ENCODE measurements at places on chromosomes 13 and 19.

DNA sequence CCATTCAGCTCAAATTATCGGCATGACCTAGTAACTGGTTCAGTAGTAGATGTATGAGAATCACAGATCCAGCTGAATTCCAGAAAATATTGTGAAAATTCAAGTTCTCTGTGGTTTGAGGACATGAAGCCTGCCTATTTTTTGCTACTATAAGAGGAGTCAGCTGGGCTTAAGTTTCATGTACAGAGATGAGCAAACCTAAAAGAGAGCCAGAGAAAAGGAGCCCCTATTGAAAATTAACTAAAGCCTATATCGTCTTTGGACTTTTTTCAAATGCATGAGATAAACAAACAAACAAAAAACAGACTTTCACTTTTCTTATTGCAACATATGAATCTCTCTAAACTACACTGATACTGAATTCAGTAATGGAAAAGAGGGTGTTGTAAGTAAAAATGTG, 106.8 kb upstream of the SPRY2 start:
- DNase-seq: no peak

DNA sequence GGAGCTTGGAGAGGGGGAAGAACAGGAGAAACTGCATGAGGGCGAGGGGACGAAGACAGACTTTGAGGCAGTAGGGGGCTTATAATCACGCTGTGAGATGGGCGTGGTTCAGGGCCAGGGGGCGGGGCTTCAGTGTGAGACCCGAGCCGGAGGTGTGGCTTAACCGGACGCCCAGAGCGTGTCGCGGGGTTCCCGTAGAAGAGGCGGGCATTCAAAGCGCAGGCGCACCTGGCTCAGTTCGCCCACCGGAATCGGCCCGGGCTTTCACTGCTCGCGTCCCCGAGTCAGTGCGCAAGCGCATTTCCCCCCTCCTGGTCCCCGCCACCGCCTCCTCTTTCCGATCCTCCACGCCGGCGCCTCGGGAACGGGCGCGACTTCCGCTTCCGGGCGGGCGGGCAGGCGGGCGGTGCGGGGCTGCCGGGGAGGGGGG, 225 bp upstream of the ZNF865 start:
- peak; percentile 97 for DNase-seq

- no peak for DNase-seq
Measured at GRCh38 chr13:75145927-75146326, 336.0 kb downstream of the TBC1D4 start.

DNA sequence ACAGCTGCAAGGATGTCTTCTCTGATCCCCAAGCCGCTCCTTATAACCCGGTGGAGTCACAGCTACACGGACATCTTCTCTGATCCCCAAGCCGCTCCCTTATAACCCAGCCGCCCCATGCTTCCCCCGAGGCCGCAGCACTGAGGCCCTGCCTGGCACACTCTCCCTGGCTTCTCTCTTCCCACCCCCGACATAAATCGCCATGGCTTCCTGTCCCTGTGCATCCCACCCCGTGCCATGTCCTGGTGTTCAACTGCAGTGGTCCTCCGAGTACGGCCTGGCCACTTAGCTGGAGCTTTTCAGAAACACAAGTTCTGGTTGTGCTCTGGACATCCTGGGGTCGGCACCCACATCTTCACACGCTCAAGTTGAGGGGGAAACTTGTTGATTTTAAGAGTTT, 60.4 kb downstream of the RASA3 start:
- DNase-seq: no peak

GRCh38 chr13:42066542-42066941, 18.1 kb downstream of the DGKH start:
- DNase-seq: no peak
